ENCODE measurements at places on chromosomes 3 and 15.

- no peak for DNase-seq
Measured at GRCh38 chr3:140942221-140943104, 827 bp downstream of the SLC25A36 start.

GRCh38 chr3:121126033-121126706 is 218.2 kb downstream of the STXBP5L start:
- no peak for DNase-seq

DNA sequence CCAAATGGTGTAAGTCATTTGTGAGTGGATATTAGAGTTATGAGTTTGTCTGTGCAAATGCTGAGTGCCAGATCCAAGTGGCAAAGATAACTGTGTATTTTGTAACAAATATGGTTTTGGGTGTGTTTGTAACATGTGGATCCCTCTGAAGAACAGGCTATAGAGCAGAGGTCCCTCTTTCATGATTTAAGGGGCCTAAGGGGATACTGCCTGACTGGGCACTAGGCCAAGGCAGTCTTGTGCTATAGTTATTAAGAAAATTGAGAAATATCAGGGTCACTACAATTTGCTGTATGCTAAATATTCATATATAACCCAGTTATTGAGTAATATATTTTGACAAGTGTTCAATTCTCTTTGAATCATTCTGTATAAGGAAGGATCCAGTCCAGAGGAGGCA is 555.6 kb upstream of the RGMA start:
- DNase-seq = no peak

DNA sequence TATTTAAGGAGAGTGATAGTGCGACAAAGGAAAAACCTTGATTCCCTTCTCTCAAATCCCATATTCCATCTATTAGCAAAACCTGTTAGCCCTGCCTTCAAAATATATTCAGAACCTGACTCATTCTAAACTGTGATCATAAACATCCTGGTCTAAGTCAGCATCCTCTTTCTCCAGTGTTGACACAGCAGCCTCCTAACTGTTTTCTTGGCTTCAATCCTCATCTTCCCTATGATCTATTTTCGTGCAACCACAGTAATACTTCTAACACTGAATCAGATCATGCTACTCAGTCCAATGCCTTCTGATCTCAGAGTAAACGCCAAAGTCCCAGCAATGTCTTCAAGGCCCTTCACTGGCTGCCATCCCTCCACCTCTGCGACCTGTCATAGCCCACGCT is 785.1 kb downstream of the EDEM1 start:
- DNase-seq = no peak

- no peak for DNase-seq
Measured at GRCh38 chr15:68616397-68616796, 37.6 kb downstream of the CORO2B start.

- no peak for DNase-seq
Measured at GRCh38 chr3:153043729-153044328, 118.2 kb upstream of the RAP2B start.

DNA sequence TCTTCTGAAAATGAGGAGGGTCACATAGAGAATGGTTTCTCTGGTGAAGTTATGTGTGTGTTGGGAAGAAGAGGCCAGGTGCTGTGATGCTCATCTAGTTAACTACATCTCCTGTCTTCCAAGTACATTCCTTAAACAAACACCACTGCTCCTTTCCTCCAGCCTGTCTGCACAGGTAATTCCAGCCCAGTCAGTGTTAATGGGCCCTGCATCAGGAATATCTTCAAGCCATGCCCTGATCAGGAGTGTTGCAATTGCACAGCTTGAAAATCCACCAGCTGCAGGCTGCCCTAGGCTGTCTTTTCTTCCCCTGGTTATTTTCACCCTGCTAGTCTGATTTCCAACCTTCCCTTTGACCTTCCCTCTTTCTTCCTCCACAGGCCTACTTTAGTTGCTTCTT is 41.9 kb upstream of the LMOD3 start:
- DNase-seq = no peak

DNA sequence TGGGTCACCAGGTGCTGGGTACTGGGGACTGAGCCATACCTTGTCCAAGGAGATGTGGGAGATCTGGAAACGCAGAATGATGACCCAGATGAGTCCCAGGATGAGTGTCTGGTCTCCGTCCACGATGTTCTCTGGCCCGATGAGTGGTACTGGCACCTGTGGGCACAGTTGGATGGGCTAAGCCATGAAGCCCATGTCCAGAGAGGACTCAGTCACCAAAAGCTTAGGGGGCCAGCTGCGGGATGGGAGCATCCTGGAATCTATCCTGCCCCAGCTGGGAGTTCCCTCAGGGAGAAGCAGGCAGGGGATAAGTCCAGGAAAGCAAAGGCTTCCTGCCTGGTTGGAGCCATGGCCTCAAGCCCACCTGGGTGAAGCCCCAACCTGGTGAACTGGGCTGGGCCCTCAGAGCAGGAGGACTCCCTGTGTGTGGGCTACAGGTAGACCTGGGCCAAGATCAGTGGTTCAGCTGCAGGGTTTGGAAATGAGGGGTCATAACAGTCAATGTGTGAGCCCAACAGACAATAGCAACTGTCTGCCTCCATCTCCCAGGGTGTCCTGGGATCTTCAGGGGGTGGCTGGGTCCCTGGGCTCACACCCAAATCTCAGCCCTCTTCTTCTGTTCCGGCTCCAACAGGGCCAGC is 3.7 kb downstream of the SPTBN5 start:
- DNase-seq = no peak

GRCh38 chr3:110066206-110066605 is 728.9 kb upstream of the DPPA4 start:
- DNase-seq = no peak

GRCh38 chr3:151203051-151203420 is at the start of gene GPR171:
GPR171 (minus strand) TSS chr3:151203216; CDS start chr3:151199386, 3,830 bp downstream.
- DNase-seq = no peak

DNA sequence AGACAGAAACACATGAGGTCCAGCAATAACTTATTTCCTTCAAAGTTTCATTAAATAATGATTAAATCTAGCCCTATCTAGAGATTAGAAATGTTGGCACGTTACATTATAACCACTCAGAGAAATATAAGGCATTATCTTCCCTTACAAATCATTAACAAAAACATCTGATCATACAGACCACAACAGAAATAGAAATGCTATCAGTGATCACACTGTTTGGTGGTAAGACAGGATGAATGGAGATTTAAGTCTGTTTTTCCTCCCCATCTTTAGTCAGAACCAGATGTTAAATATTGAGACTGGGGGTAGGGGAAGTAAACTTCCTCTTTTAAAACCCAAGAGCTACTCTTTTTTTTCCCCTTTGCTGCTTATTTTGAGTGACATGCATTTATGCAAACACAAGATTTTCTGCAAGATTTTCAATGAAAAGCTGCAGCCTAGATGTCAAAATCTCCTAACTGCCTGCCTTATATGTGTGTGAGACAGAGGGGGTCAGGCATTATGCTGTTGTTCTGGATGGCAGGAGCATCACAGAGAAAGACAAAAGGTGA is 70.4 kb downstream of the CBLB start:
- DNase-seq = no peak

GRCh38 chr3:49901366-49902339 is 2.0 kb downstream of the MST1R start:
- DNase-seq = no peak

DNA sequence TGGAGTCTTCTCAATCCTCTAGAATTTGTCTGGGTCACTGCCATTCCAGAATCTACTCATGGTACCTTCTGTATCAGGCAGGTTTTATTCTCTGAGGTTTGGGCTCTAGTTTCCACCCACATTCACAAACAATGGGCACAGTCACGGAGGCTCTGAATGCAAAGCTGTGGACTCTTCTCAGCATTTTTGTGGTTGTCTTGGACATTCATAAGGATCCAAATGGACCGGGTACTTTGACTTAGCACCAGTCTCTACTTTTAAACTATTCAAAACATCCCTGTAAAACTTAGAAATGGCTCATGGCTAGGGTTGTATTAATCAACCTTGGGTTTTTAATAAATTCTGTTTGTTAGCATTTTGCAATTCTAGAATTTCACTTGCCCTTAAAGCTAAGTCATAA is 277.9 kb upstream of the THBS1 start:
- DNase-seq = no peak

DNA sequence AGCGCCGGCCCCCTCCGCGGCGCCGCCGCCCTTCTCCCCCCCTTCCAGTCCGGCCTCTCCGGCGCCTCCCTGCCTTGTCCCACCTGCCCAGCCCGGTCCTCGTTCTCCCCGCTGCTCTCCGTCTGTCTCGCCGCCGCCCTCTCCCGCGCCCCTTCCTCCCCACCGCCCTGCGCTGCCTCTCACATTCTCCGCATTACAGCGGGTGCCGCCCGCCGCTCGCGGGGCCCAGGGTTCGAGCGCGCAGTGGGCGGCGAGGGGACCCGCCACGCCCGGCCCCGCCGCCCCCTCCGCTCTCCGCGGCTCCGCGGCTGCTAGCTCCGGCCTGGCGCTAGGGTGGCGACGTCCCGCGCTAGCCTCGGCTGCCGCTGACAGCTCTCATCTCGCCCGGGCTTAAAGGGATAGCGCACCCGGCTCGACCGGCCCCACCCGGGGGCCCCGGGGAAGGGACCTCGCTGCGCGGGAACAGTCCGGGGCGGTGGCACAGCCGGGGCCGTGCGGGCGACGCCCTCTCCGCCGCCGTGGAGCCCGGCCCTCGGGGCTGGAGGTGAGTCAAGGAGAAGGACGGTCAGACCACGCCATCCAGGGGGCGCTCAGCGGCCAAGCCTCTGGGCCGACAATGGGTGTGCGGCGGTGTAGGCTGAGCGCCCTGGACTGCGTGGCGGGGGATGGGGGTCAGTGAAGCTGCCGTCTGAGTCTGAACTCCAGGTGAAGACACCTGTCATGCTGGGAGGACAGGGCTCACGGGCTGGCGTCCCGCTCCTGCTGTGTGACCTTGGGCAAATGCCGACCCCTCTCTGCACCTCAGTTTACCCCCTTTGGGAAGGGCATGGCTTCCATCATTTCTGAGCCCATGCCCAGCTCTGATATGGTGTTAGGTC is 187.4 kb upstream of the LINGO1 start:
- DNase-seq = no peak

DNA sequence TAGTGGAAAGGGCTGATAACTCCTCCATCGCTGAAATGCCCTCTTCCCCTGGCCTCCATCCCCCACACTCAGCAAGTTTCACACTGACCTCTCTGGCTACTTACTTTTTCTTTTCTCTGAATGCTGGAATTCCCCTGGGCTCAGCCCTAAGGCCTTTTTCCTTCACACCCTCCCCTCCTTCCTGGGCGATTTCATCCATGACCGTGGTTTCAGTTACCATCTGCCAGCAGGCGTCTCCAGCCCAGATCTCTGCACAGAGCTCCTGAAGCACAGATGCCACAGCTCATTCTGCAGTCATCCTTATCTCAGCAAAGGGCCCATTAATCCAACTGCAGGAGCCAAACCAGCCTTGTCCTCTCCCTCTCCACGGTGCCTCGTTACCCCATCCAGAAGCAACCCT is 114.0 kb downstream of the RFTN1 start:
- DNase-seq = no peak

GRCh38 chr3:11636394-11636770 is 7.3 kb downstream of the VGLL4 start:
- DNase-seq = peak; percentile 47

DNA sequence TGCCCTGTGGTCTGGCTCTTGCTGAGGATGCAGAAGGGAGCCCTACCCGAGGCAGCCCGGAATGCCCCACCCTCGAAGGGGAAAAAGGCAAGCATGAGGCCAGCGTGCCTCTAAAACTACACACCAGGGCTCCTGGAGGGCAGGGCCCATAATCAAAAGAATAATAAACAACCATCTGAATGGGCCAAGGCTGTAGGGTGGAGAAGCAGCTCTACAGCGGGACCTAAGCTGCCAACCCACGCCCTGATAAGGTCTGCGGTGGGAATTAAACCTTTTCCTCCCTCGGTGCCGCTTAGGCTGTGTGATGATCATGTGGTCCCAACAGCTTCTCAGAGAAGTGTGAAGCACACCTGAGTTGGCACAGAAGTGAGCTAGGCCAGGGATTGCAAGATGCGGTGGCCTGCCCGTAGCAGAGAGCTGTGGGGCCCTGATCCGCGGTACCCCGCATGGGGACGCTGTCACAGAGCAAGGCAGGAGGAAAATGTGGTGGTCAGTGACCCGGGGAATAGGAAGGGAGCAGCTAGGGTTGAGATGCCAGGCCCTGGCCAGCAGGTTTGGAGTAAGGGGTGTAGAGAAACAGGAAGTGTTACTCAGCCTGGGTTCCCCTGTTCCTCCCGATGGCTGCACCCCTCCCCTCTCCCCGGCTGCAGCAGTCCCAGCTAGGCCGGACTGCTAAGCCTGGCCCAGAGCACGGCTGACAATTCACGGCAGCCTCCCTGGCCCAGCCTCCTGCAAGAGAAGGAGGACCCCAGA is 1.1 kb upstream of the C15orf62 start:
- no peak for DNase-seq

DNA sequence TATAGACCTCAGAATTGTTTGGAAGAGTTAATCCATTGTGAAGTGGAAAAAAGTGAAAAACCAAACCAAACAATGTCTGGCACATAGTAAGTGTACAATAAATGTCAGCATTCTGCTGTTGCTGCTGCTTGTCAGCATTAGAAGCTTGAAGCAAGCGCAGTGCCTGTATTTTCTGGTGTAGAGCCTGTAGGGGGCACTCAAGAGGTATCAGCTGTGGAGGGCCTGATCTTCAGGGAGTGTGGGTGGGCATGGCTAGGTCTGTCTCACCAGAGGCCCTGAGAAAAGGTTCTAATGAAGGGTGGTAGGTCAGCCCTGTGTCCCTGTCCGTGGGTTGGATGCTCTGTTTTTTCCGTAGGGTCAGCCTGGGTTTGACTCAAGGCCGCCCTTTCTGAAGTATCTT is 3.6 kb downstream of the ADAMTSL3 start:
- no peak for DNase-seq

GRCh38 chr3:133711013-133711412 is 35.2 kb upstream of the TF start:
- no peak for DNase-seq

DNA sequence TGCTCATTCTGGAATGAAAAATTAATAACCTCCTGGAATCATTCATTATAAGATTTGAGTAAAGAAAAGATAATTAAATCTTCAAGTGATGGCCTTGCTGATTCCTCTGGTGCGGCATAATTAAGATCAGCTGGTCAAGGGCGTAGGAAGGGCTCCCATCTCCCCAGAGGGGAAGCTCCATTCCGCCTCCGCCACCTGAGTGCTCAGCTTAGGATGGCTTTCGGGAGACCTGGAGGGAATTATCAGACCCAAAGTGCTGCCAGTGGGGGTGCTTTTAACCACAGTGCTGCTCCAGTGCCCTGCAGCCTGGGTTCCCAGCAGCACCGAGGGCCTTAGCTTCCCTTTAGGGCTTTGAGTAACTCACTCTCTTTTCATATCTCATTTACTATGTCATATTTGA is 556.6 kb upstream of the RGMA start:
- no peak for DNase-seq

DNA sequence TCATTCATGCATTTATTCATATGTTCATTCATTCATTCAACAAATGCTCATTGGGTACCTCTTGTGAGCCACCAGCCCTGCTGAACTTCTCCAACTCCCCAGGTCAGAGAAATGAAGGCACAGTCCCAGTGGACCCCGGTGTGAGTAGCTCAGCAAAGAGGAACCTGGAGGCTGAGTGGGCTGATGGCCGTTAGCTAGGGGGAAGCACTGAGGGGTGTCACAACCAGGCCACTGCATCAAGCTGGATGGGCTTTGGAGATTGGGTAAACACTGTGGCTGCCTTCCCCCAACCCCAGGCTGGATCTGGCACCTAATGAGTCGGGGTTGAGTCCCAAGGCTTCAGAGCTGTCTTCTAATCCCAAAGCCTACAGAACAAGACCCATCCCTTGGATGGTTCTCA is 12.1 kb upstream of the ALAS1 start:
- no peak for DNase-seq

GRCh38 chr15:99090011-99090699 is 14.7 kb upstream of the SYNM start:
- DNase-seq = no peak

- no peak for DNase-seq
Measured at GRCh38 chr15:28019594-28020309, 79.4 kb downstream of the OCA2 start.

GRCh38 chr3:107387555-107387954 is 10.3 kb downstream of the CCDC54 start:
- DNase-seq = no peak

Measured in NCI-H1048 (cell line).